Hematopoietic multipotent progenitor cell treated with erythropoietin and hydrocortisone succinate and interleukin-3 and kit ligand, for 17 days (in vitro differentiated cells): ENCODE measurements at places on chromosomes 13 and 19.

DNA sequence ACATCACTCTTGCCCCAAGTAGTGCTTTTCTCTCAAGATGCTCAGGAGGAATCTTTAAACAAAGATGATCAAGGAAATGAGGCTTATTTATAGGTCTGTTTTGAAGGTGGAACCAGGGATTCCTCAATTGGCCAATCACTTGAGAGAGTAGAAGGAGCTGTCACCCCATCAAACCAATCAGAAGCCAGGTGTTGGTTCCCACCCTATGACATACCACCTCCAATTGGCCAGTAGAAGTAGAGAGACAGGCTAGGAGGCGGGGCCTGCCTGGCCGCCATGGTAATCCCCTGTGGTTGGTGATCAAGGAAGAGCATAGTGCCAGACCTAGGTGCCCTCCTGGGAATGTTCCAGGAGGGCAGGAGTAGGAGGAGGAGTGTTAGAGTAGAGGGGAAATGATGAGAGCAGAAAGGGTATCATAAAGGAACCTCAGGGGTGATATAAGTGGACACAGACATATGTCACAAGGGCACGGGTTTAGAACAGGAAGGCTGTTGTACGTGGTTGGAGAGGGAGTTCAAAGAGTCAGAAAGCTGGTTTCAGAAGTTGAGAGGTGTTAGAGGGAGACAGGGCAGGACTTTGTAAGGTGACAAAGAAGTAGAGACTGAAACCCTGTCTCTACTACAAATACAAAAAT, 10.5 kb downstream of the PMIS2 start:
- no peak for DNase-seq

GRCh38 chr19:17505223-17505622, 6.2 kb upstream of the PGLS start:
- no peak for DNase-seq

- no peak for DNase-seq
Measured at GRCh38 chr13:110953833-110954532, 39.1 kb upstream of the ANKRD10 start.

- no peak for DNase-seq
Measured at GRCh38 chr19:56720281-56720680, 48.7 kb upstream of the ZNF835 start.

- no peak for DNase-seq
Measured at GRCh38 chr13:89169951-89170350, 1498.8 kb downstream of the SLITRK5 start.

DNA sequence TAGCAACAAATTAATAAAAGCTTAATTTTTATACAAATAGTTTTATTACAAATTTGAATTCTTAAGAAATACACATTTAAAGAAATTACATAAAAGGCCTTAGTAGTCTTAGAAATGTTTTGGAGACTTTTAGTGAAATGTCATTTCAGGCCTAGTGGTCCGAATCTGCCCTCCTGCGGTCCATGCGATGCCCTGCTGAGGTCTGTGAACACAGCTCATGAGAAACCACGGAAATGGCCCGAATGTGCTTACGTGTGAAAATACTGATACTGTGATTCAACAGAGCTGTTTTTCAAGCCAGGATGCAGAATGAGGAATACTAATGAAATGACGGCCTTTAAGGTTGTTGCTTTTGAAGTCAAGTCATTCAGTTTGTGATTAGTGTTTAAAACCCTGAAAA, 157.9 kb downstream of the COL4A1 start:
- DNase-seq = no peak

DNA sequence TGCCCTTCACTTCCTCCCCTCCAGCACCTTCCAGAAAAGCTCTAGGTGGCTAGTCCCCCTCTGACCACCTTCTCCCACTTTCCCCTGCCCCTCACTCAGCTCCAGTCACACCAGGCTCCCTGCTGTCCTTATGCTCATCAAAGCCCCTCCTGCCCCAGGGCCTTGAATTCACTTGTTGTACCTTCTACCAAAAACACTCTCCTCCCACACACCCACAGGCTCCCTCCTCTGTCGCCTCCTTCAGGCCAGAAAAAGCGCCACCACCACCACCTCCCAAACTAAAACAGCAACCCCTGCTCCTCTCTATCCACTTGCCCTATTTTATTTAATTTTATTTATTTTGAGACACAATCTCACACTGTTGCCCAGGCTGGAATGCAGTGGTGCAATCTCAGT, 4.8 kb upstream of the CEACAM16 start:
- DNase-seq = no peak

- no peak for DNase-seq
Measured at GRCh38 chr13:110258876-110259631, 47.9 kb downstream of the COL4A1 start.

DNA sequence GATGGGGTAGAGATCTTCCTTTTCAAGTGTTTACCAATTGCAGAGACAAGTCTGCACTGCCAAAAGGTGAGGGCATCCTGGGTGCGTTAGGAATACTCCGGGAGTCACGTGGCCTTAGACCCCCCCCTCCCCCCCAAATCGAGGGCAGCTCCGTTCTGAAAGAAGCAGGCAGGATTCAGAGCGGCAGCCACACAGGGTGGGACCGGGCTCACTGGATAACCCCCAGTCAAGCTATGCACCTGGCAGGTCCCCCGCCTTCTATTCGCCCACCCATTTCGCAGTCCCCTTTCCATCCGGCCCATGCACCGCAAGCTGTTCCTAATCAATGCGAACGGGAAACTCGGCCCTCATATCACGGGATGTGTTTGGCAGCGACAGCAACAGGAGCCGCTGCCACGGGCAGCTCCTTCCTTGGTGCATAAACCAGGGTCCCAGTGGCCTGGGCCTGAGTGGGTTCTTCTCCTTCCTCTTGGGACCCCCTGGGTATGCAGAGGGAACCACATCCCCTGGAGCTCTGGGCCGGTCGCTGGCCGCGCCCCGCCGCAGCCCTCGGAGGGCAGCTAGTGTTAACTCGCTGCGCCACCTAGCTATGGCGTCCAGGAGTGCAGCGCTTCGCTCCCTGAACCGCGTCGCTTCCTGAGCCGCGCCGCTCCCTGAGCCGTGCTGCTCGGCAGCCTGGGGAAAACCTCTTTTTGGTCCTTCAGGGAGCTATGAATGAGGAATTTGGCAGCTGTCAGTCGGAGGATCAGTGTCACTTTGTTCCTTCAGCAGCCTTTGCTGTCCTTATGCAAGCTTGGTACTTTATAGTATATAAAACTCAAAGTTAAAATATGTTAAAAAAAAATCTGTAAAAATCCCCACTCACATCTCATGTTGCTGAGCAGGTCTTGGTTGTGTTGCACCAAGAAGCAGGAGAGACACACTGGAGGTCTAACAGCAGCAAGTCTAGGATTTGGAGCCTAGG, 41.4 kb downstream of the LYL1 start:
- DNase-seq = peak; percentile 92

- no peak for DNase-seq
Measured at GRCh38 chr13:100131863-100132574, 43.1 kb downstream of the PCCA start.

- DNase-seq = no peak
Measured at GRCh38 chr13:67296511-67296910, 66.4 kb upstream of the PCDH9 start.

DNA sequence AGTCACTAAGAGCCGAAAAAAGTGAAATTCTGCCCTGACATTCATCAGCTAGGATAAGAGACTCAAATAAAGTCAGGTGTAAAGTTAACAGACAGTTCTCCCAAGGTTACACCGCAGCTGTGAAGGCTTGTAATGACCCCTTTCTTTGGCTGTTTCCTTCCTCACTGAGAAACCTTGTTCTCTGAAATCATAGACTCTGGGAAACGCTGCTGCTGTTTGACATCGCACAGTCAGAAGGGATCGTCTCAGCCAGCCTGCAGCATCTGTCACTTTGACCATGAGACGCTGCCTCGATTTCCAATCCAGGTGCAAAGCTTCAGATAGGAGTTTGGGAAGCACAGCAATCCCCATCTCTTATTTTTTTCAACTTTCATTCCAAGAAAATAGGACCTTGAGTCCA, 678 bp downstream of the BCAT2 start:
- DNase-seq = no peak

DNA sequence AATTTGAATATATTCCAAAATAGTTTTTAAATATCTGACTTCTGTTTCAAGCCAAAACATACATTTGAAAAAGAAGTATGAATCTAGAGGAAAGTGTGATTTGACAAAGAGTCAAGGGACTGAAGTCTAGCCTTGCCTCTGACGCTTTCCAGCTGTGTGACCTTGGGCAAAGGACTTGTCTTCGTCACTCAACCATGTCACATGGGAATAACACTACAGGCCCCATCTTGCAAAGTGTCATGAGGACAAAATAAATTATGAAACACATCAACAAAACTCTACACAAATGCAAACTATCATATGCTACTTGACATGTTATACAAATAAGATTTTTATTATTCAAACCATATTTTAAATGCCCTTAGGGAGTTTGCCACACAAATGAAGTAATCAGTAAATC, 73.0 kb downstream of the CYSLTR2 start:
- DNase-seq = no peak

GRCh38 chr13:26813980-26814348, 53.4 kb upstream of the GPR12 start:
- DNase-seq = no peak

DNA sequence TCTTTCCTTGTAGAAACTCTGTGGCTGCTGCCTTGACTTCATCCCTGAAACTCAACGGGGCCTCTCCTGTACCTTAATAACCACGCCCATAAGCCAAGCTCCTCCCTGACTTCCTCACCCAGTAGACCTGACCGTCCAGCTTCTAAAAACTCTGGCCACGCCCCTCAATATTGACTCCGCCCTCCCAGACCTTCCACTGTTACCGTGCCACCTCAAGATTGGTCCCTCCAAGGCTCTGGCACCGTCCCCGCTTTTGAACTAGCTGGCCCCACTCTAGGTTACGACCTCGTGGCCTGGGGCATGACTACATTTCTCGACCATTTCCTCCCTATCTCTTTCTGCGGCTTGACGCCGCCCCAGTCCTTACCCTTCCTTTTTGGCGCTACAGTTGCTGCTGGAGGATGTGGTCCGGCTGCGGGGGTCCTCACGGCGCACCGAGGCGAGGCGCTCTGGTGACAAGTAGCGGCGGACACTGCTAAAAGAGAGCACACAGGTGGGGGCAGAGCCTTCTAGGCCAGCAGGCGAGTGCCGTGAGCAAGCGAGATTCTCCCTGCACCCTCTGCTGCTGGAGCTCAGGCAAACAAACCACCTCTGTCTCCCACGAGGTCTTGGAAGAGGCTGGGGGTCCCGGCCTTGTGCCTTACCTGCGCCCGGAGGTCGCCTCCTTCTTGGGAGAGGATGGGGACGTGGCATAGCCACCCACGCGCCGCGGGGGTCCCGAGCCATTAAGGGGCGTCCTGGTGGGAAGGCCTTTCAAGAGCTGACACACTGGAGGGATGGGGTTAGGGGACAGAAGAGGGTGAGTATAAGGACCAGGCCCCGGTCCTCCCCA, 2.3 kb upstream of the EML2 start:
- DNase-seq = peak; percentile 88

GRCh38 chr13:109331898-109332297, 454.5 kb downstream of the IRS2 start:
- DNase-seq = no peak

GRCh38 chr13:40072663-40073120, 417.2 kb downstream of the COG6 start:
- DNase-seq = no peak

DNA sequence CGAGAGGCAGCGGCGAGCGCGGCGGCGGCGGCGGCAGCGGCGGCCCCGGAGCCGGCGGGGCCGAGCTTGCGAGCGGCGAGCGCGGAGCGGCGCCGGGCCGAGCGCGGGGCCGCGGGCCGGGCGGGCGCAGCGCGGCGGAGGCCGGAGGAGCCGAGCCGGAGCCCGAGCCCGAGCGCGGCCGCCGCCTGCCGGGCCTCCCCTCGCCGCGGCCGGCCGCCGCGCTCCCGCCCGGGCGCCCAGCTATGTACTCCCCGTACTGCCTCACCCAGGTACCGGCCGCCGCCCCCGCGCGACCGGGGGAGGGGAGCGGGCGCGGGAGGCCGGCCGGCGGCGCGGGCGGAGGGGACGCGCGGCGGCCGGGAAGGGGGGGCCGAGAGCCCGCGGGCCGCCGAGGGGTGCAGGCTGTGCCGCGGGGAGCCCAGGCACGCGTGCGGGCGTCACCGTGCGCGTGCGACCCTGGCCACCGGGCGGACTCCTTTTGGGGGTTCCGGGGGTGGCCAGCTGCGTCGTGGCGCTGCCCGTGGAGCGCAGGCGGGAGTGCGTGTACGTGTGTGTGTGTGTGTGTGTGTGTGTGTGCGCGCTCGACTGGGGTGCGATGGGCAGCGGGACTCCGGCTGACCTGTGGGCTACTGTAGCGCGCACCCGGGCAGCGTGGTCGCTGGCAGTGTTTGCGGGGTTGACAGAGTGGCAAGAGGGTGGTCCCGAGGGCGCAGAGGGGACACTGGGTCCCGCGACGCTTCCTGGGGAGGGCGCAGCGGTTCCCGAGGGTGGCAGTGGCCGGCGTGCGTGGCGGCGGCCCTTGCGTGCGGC, 526 bp downstream of the NFIX start:
- DNase-seq = no peak

GRCh38 chr13:108961542-108962125, 332.2 kb downstream of the MYO16 start:
- DNase-seq = peak; percentile 63

GRCh38 chr19:38990949-38991697, 15.6 kb upstream of the FBXO17 start:
- no peak for DNase-seq

- DNase-seq = peak; percentile 90
Measured at GRCh38 chr19:7652061-7652641, 15.2 kb downstream of the STXBP2 start.

- no peak for DNase-seq
Measured at GRCh38 chr19:45400192-45400591, 4.7 kb downstream of the PPP1R13L start.

- no peak for DNase-seq
Measured at GRCh38 chr19:7397687-7398086, 49.0 kb downstream of the ARHGEF18 start.

GRCh38 chr13:79645569-79645968, 164.6 kb downstream of the NDFIP2 start:
- DNase-seq = no peak

GRCh38 chr19:49104229-49104864, 9.8 kb upstream of the LIN7B start:
- DNase-seq = no peak

GRCh38 chr19:21127001-21127400, 14.8 kb upstream of the ZNF431 start:
- DNase-seq = no peak

- DNase-seq = no peak
Measured at GRCh38 chr19:30089086-30089665, 147.1 kb downstream of the URI1 start.

DNA sequence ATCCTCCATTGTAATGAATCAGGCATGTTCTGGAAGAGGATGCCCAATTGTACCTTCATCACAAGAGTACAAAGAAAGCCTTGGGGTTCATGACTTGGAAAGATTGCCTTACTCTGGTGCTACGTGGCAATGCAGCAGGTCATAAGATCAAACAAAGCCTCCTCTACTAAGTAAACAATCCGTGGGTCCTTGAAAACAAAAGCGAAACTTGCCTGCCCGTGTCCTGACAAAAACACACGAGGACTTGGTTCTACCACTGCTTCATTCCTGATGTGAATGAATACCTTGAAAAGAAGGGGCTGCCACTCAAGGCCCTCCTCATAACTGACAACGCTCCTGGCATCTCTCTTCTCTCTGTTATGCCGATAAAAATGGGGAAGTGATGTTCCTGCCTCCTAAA, 18.9 kb downstream of the ZNF563 start:
- no peak for DNase-seq

GRCh38 chr19:5693195-5694166, 3.4 kb downstream of the RPL36 start:
- DNase-seq = no peak

- DNase-seq = no peak
Measured at GRCh38 chr19:4922530-4923275, 13.4 kb downstream of the UHRF1 start.
